DMS53 (cell line): ENCODE measurements at places on chromosomes 6 and 20.

DNA sequence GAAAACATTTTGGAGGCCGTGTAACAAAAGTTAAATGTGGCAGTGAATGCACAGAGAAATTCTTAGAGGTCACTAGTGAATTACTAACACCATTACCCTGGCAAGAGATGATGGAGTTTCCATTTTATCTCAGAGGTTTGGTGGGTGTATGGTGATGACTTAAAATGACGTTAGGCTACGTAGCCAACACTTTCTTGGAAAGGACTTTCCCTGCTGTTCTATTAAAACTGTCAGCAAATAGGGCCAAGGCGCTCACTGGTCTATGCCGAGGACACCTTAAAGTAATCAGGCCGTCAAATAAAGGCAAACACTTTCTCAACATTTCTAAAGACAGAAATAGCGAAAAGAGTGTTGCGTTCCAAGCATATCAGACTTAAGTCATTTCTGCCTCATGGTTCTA is 160.8 kb downstream of the GMPR start:
- DNase-seq = no peak

GRCh38 chr6:38185752-38186151 is 366.2 kb downstream of the ZFAND3 start:
- no peak for DNase-seq

GRCh38 chr20:41137614-41138474 is 501 bp downstream of the PLCG1 start:
- peak; percentile 73 for DNase-seq

DNA sequence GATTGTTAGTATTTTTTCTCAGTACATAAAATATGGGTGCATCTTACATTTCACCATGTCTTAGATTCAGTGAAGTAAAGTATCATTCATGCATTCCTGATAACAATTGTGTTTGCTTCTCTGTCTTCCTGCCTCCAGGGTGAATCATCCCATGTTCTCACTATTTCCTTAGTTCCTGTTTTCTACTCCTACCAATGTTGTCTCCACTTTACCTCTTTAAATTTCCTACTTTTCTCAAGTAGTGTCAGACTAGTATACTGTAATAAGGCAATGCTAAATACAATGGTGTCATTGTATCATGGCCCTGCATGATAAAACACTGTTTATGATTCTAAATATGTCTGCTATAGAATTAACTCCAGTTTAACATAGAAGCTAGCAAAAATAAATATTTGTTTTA is 37.4 kb upstream of the GABRR1 start:
- no peak for DNase-seq

DNA sequence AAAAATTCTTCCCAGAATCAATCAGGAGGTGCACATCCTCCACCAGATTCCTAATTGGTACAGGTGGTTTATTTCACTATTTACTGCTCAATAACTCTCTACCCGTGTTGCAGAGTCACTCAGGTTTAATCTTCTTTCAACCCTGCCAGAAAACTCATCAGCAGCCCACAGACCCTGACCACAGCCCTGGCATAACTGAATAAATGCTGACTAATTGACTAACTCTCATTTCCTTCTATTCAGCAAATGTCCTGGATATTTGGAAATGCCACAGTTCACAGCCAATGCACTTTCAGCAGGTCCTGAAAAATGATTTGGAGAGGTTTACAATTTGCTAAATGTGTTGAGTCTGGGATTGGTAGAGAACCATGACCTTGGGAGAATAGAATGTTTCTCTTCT is 62.3 kb downstream of the TRMT6 start:
- DNase-seq = no peak

- no peak for DNase-seq
These were observed 76.7 kb downstream of the RREB1 start for GRCh38 chr6:7184502-7184901.

GRCh38 chr6:68649669-68650068 is 14.6 kb downstream of the ADGRB3 start:
- no peak for DNase-seq

DNA sequence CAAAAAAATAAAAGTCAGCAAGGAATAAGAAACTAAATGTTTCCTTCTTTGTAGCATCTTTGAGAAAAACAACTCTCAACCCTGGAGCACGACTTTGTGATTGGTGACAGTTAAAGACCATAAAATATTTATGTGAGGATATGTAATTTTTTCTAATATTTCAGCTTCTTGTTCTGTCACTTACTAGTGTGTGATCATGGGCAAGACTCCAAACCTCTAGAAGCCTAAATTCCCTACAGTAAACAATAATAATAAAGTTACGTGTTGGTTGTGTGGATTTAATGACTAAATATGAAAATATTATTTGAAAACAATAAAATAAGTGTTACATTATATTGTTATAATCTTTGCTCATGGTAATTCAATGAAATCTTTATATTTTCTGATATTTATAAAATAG is 735.6 kb upstream of the MARCKS start:
- DNase-seq = no peak

GRCh38 chr6:13709689-13710551 is 1.7 kb downstream of the RANBP9 start:
- DNase-seq = peak; percentile 32

DNA sequence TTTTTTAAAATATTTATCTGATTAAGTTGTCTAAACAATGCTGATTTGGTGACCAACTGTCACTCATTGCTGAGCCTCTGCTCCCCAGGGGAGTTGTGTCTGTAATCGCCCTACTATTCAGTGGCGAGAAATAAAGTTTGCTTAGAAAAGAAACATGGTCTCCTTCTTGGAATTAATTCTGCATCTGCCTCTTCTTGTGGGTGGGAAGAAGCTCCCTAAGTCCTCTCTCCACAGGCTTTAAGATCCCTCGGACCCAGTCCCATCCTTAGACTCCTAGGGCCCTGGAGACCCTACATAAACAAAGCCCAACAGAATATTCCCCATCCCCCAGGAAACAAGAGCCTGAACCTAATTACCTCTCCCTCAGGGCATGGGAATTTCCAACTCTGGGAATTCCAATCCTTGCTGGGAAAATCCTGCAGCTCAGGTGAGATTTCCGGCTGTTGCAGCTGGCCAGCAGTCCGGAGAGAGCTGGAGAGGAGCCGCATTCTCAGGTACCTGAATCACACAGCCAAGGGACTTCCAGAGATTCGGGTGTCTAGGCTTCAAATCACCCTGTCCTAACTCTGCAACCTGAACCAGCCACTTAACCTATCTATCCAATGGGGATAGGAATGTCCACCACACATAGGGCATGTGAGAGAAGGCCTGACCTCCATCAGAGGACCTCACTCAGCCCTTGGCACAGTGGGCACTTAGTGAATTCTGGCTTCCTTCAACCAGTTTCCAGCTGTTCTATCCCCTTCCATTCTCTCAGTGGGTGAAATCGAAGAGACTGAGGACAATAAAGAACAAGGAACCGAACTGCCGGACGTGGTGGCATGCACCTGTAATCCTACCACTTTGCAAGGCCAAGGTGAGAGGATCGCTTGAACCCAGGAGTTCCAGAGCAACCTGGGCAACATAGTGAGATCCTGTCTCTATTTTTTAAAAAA is 3.1 kb downstream of the TNF start:
- DNase-seq = peak; percentile 29

GRCh38 chr6:158910484-158911440 is 89.2 kb downstream of the RSPH3 start:
- no peak for DNase-seq

DNA sequence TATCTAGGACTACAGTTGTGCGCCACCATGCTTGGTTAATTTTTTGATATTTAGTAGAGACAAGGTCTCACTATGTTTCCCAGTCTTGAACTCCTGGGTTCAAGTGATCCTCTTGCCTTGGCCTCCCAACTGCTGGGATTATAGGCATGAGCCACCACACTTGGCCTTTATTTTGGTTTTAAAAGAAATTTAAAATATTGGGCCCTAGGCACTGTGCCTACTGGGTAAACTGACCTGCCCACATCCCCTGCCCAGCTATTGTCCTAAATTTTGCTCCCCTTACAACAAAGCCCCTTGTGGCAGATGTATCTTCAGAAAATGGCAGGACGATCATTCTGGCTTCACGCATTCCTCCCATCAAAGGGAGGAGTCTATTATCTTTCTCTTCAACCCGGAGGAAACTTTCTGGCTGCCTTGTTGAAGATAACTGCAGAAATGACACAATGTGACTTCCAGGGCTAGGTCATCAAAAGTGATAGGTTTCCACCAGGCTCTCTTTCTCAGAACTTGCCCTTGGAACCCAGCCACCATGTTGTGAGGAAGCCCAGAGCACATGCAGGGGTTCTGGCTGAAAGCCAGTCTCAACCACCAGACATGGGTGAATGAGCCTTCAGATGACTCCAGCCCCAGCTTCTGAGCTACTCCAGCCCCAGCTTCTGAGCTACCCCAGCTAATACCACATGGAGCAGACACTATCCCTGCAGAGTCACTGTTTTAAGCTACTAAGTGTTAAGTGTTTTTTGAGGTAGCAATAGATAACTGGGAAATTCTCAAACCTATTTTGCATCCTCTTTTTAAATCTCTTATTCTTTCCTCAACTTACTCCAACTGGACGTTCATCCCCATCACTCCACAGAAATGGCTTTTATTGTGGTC is 4.6 kb upstream of the GUCA1B start:
- peak; percentile 46 for DNase-seq

DNA sequence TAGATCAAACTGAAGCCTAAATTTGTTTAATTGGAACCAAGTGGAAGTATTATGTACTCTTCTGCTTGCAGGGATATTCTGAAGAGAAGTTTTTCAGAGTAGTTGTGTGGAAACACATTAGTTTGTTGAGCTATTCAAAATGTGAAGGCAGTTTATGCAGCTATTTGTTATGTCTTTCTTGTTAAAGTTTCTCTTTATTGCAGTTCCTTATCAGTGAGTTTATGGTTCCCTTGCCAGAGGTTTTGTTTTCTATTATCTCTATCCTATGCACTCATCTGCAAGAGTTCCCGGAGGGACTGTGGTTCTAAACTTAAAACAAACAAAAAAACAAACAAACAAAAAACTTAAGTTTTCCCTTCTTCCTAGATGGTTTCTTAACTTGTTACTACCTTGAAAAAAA is 143.7 kb upstream of the SLC22A16 start:
- DNase-seq = no peak

- DNase-seq = no peak
These were observed 243.7 kb upstream of the SOX4 start for GRCh38 chr6:21349834-21350233.

- no peak for DNase-seq
These were observed 18.4 kb downstream of the TENT5A start for GRCh38 chr6:81734081-81734480.

DNA sequence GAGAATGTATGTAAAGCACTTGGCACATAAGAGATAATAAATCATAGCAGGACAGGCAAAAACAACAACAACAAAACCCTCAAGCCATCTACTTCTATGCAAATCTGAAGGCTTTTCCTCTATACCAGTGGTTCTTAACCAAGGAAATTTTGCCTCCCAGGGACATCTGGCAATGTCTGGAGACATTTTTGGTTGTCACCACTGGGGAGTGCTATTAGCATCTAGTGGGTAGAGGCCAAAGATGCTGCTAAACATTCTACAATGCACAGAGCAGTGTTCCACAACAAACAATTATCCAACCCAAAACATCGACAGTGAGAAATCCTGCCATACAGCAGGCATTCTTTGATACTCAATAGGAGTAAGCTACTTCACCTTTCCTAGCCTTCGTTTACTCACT is 28.2 kb downstream of the NDRG3 start:
- DNase-seq = peak; percentile 49

- peak; percentile 83 for DNase-seq
These were observed 215.0 kb upstream of the PLCB4 start for GRCh38 chr20:8853805-8854338.

DNA sequence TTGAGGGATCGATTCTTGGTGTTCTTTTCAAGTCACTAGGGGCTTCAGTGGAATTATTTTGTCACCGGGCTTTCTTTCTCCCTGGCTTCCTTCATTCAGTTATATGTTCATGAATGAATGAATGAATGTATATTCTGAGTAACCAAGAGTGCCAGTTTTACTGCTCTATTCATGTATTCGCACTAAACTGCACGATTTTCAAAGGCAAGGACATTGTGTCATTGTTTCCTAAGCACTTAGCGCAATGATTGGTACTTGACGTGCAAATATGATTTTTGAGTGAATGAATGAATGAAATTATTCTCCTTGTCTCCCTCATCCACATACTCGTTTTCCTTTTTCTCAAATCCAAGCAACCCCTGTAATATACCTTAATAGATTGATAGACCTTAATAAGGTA is 822 bp downstream of the AFG1L start:
- DNase-seq = peak; percentile 45

DNA sequence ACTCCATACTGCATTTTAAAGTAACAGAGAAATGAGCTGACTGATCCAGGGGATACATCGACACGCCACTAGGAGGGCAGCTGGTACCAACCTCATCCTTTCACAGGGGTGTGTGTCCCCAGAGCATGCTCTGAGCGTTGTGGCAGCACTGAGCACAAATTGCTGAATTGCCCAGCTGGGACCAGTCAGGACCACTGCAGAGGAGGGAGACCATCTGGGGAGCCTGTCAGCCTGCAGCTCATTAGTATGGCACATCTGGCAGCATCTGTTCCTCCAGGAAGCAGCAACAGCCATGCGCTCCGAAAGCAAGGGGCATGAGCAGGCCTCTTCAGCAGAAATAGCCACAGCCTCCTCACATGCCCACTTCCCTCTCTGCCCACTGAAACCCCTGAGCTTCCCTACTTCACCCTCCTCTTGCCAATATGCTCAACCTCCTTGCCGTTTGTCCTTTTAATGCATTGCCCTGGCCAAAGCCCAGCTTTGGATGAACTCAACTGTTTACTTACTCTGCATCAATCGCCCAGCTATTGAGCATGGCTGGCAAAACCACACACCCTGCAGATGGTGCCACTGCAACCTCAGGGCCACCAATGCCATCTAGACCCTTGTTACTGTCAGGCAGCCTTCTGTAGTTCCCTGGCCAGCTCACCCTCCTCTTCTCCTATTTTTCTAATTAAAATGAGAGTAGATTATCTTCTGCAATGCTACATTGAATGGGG is 77.6 kb upstream of the NEDD9 start:
- DNase-seq = no peak

GRCh38 chr20:63273635-63274380 is 1.2 kb downstream of the ARFGAP1 start:
- DNase-seq = peak; percentile 65

DNA sequence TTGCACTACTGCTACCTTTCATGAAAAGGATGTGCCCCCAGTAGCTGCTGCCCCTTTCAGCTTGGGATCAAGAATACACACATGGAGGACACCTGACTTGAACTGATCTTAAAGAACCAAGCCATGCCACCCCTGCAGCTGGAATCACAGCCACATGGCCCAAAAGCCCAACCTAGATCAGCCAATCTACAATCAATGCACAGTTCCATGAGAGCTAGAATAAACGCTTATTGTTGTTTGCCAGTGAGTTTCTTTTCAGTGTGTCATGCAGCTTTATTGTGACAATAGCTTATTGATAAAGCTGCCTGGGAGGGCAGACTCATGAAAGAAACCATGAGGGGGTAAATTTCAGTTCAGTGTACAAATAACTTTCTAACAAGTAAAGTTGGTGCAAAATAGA is 397.7 kb downstream of the PTPRT start:
- no peak for DNase-seq

GRCh38 chr6:140253096-140253495 is 878.6 kb upstream of the CITED2 start:
- DNase-seq = no peak

GRCh38 chr20:13158369-13158768 is 62.7 kb upstream of the ISM1 start:
- no peak for DNase-seq

- DNase-seq = peak; percentile 50
These were observed 129.5 kb upstream of the PTPN1 start for GRCh38 chr20:50380697-50381040.
